Stimulated activated CD8-positive, alpha-beta memory T cell treated with anti-CD3 and anti-CD28 coated beads, Interleukin-2, amount 100 ng/mL, for 1 hour (primary cell): ENCODE measurements at places on chromosomes 3 and 15.

- no peak for DNase-seq
Measured at GRCh38 chr3:172133838-172134237, 94.5 kb downstream of the FNDC3B start.

- DNase-seq = no peak
Measured at GRCh38 chr3:168860592-168860991, 764.9 kb upstream of the GOLIM4 start.

- DNase-seq = no peak
Measured at GRCh38 chr3:124643453-124643852, 86.8 kb upstream of the UMPS start.

- no peak for DNase-seq
Measured at GRCh38 chr15:66863390-66864085, 161.5 kb downstream of the SMAD6 start.

- DNase-seq = peak; percentile 16
Measured at GRCh38 chr15:40358471-40359353, 693 bp downstream of the DISP2 start.

GRCh38 chr15:92449476-92449875 lies 55.8 kb downstream of the ST8SIA2 start:
- DNase-seq = no peak

GRCh38 chr3:194364652-194365434 lies 4.7 kb downstream of the LRRC15 start:
- no peak for DNase-seq

DNA sequence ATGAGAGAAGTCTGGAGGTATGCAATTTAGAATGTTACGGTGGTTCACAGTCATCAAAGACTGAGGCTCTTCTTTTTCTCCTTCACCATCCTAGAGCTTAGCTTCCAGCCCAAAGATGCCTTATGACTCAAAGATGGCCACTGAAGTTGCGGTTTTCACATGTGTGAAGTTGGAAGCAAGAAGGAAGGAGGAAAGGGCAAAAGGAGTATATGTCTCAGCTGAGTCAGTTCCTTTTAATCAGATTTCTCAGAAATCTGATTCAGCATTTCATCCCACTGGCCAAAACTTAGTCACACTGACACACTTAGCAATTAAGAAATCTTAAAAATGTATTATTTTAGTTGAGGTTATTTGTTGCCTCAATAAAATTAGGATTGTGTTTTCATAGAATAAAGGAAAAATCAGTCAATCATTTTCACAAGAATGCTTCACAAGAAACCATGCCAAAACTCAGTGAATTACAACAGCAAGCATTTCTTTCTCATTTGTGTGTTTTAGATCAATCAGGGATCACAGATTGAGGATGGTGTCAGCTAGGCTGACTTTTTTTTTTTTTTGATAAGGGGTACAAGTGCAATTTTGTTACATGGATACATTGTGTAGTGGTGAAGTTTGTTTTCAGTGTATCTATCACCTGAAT lies 211.1 kb upstream of the GADL1 start:
- no peak for DNase-seq

GRCh38 chr3:172286548-172287148 lies 161.6 kb downstream of the GHSR start:
- DNase-seq = no peak
